ENCODE measurements at places on chromosomes 2 and 18.

DNA sequence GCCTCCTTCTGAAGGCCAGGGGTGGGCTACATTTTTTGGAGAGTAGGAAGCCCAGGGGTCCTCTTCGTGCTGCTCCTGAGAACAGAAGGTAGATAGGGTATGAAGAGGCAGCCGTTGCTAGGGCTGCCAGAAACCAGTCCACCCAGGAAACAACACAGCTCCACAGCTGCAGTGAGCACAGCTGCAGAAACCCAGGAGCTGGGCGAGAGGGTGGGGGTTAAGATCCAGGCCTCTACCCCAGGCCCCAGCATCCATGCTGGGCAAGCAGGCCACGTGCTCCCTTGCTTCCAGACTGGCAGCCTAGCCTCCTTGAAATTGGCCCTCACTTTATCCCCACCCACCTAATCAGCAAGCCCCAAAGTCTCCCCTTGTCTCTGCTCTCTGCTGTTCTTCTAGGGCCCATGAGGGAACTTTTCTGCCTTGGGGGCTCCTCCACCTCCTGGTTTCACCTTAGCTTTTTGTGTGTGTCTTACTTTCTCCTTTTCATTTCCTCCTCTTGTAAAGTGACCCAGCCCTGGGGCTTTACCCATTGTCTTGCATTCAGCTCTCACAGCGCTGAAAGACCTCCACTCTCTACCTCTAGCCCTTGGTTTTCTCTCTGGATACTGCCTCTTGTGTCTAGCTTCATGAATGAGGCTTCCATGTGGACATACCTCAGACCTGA lies 30.7 kb downstream of the STON1 start:
- DNase-seq, result no peak

DNA sequence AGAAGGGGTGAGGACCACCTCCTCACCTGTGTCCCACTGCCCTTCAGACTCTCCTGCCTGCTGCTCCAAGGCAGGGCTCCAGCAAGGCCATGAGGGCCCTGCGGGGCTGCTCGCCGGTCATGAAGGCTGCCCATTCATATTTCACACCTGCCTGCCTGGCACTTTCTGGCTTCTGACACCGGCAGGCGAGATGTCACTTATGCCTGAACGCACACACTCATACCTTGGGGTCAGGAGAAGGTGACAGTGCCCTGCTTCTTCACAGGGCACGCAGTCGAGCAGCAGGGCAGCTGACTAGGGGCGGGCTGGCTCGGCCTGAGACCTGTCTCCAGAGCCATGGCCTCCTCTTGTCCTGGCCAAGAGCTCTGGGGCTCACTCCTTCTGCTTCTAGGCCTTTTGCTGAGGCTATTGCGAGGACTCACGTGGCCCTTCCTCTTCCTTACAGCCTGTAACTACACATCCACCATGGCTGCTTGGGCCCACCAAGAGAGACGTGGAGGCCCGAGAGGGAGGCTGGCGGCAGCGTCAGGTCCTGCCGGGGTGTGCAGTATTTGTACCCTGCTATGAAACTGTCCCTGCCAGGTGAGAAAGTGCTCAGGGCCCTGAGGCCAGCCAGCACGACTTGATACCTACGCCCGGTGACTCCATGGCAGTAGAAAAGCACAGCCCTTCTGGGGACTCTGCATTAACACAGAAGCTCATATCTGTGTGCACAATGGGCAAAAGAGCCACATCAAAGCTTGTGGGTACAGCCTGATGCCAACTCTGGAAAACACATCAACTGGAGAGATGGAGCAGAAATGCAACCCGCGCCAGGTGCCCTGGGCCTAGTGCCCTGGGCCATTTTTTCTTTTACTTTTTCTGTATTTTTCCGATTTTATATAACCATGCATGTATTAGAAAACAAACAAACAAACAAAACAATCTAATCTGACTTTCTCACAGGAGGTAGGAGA lies 30.6 kb downstream of the HS6ST1 start:
- DNase-seq, result no peak

GRCh38 chr2:130874512-130874911 lies 37.8 kb downstream of the ARHGEF4 start:
- no peak for DNase-seq

DNA sequence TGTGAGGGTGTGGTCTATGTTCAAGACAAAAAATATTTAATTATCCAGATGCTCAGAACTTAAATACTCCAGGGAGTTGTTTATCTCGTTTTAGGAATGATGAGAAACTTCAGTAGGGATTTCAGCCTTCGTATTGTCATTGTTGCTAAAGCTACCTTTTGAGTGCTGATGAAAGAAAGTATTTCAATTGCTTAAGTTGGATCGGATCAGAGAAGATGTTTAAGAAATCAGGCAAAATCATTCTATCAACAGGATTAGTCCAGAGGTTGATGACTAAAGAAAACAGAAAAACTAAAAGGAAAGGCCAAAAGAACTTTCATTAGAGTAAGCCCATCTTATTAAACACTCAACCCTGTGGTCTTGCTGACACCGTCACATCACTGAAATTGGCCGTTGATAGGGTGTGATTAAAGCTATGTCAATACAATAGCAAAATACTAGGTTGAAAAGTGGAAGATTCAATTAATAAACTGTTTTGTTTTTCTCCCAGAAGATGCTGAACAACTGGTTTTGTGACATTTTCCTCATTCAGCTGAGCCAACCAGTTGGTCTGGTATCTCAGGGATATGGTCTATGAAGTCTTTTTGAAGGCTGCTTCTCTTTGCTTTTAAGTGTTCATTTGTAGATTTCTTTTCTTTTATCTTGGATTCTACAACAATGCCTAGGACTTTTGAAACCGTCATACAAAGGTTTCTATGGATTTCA lies 551.7 kb downstream of the SLC4A3 start:
- DNase-seq, result no peak

- DNase-seq, result no peak
These were observed 143.5 kb upstream of the CWC22 start for GRCh38 chr2:180150606-180151005.

GRCh38 chr2:65103013-65103715 lies 26.7 kb downstream of the RAB1A start:
- no peak for DNase-seq

- no peak for DNase-seq
These were observed 123.0 kb upstream of the ARHGAP28 start for GRCh38 chr18:6606411-6607085.

DNA sequence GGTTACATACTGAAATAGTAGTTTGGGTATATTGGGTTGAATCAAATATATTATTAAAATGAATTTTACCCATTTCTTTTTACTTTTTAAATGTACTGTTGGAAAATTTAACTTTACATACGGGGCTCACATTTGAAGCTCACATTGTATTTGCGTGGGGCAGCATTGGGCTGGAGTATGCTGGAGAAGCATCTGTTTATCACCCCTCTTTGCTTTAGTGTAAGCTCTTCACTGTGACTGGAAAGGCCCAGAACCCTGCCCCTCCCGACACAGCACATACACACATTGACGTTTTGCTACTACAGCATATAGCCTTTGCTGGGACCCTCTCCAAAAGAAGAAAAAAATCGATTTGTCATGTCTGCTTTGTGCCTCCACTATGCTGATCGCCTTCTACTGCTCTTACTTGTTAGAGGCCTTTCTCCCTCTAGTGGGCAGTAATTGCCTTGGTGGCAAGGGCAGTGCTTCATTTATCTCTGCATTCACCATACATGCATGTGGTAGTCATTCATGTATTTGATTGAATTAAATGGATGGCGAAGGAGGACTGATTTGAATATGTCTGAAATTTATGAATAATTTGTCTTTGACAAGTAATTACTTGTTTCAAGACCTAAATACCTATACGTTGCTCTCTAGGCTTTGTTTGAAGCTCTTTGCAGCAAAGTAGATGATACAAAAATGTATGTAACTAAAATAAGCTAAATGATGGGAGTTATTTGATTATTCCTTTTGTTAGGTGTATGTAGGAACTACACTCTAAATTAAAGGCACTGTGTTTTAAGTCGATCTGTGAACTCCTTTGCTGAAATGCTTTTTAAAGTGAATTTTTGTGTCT lies 37.4 kb downstream of the VAPA start:
- no peak for DNase-seq

GRCh38 chr2:11123856-11124759 lies 31.2 kb upstream of the SLC66A3 start:
- DNase-seq, result no peak

DNA sequence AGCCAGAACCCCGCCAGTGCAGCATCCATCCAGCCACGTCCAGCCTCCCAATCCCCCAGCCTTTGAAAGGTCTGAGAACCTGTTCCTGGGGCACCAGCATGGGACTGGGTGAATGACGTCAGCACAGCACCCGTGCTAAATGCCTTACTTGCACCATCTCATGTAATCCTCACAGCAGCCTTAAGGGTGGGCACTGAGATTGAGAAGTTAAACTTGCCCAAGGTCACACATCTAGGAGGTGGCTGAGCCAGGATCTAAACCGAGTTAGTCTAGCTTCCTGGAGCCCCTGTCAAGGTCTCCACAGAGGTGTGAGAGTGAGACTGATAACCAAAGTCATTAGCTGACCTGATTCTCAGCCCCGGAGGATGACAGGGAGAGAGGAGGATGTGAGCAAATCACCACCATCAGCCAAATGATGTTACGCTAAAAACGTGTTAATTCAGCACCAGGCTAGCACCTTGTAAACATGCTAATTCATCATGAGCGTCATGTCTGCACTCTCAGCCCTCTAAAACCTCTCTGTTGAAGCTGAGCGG lies 4.6 kb downstream of the CD8A start:
- no peak for DNase-seq

- no peak for DNase-seq
These were observed 11.3 kb downstream of the RMP24 start for GRCh38 chr18:35983818-35984217.

- no peak for DNase-seq
These were observed 96.7 kb upstream of the ACKR3 start for GRCh38 chr2:236472720-236473495.

DNA sequence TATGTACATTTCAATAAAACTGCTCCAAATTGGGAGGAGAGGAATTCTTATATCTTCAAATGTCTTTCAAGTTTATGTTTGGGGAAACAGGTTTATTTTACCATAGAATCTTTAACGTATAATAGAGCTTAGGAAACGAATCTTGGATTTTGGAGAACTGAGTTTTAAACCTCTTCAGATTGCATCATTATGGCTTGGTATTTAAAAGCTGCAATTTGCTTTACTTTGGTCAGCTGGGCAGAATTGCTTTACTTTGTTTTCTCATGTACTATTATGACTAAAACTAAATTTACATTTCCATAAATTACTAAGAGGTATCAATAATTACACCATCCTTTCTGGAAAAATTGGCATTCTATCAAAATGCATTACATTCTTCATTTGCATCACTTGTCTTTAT lies 54.6 kb downstream of the BAZ2B start:
- DNase-seq, result no peak

DNA sequence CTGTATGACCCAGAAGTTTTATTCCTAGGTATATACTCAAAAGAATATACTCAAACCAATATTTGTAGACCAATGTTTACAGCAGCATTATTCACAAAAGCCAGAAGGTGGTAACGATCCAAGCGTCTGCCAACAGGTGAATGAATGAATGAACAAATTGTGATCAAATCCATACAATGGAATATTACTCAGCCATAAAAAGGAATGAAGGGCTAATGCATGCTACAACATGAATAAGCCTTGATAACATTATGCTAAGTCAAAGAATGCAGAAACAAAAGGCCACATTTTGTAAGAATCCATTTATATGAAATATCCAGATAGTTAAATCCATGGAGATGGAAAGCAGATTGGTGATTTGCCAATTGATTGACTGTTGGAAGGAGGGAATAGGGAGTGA lies 5.5 kb upstream of the CD226 start:
- DNase-seq, result no peak

GRCh38 chr2:228841877-228842276 lies 429.2 kb downstream of the PID1 start:
- DNase-seq, result no peak

GRCh38 chr2:113278742-113279139 lies at the start of gene PAX8:
PAX8 (minus strand) TSS chr2:113278921; CDS start chr2:113278394, 527 bp downstream.
- DNase-seq, result no peak

DNA sequence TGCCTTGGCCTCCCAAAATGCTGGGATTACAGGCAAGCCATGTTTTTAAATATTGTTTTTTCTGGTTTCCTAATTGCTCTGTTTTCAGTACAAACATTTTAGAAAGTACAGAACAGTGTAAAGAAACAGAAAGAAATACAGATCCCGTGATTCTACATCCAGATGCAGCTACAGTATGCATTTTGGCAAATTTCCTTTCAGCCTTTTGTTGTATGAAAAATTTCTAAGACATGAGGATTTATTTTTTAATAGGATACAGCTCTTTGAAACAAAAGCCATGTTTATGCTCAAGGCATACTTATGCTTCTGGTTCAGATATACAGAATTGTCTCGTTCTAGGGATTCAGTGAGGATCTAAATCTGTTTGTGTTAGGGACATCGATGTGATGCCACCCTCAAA lies 109.5 kb downstream of the MAP2 start:
- no peak for DNase-seq

DNA sequence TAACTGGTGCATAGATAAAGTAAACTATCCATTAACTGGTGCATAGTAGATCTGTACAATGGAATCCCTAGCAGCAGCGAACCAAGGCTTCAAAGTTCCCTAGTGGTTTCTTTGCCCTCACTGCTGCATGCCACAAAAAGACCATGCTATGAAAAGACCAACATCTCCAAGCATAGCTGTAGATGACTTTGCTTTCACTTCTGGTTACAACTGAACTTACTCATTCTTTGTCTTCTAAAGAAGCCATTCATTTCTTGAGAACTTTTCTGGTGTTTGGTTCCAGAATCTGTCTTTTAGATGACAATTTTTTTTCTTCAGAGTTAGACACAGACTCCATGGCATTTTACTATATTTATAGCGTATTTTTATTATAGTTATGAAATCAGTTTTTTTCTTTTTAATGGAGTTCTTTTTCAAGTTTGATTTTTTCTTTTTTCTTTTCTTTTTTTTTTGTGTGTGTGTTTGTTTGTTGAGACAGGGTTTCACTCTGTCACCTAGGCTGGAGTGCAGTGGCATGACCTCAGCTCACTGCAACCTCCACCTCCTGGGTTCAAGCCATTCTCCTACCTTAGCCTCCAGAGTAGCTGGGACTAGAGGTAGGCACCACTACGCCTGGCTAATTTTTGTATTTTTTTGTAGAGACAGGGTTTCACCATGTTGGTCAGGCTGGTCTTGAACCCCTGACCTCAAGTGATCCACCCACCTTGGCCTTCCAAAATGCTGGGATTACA lies 63.6 kb downstream of the SLC35F5 start:
- no peak for DNase-seq

GRCh38 chr2:74007711-74008110 lies 23.0 kb downstream of the TET3 start:
- DNase-seq, result no peak

DNA sequence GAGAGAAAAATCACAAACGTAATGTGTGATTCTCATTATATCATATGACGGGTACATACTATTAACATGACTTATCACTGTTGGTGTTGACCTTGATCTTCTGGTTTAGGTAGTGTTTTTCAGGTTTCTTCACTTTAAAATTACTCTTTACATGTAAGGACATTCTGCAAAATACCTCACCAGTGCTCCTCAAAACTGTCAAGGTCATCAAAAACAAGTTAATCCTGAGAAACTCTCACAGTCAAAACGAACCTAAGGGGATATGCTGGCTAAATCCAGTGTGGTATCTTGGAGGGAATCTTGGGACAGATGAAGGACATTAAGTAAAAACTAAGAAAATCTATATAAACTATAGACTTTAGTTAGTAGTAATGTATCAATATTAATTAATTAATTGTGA lies 499.8 kb downstream of the IRS1 start:
- no peak for DNase-seq
